ENCODE measurements at places on chromosomes 6 and 20.

- no peak for DNase-seq
These were observed 249.6 kb upstream of the MOCS1 start for GRCh38 chr6:40183902-40184301.

- DNase-seq = no peak
These were observed 266.3 kb upstream of the ECI2 start for GRCh38 chr6:4401408-4402368.

DNA sequence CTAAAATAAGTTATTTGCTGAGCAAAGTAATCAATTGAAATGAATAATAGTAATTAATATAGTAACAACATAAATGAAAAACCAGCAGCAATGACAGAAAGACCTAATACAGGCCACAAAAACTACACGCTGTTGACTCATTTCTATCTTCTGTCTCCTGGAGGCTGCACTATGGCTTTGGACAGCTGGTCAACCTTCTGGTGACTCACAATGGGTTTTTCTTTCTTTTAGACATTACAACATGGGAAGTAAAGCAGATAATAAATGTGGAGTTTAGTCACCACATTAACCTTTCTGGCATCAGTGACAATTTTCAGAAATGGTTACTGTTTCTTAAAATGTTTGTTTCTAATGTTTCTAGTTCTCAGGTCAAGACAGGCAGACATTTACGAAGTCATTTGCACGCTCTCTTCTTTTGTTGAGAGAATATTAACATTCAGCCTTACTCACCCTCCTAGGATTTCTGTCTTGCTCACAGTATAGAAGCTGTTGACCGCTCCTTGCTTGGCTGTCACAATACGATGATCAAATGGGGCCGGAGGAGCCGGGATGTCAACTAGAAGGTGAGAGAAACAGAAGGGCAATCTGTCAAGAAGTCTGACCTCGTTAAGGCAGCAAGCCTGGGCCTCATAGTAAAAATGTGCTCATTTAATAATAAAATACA lies 62.2 kb downstream of the MYLK4 start:
- DNase-seq = peak; percentile 92

- DNase-seq = no peak
These were observed 408.5 kb upstream of the SULF2 start for GRCh38 chr20:48193627-48194425.

DNA sequence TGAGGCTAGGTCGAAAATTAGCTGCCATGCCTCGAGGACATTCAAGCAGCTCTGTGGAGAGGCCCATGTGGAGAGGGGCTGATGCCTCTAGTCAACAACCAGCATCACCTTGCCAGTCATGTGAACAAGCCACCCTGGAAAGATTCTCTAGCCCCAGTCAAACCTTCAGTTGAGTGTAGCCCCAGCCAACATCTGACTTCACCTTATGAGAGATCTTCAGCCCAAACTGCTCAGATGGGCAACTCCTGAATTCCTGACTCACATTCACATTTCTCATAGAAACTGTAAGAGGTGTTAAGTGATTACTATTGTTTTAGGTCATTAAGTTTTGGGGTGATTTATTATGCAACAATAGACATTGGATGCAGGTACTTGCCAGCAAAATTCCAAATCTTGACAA lies 44.9 kb downstream of the GJA10 start:
- DNase-seq = no peak

GRCh38 chr20:4006640-4007039 lies 8.7 kb downstream of the RNF24 start:
- DNase-seq = peak; percentile 43

DNA sequence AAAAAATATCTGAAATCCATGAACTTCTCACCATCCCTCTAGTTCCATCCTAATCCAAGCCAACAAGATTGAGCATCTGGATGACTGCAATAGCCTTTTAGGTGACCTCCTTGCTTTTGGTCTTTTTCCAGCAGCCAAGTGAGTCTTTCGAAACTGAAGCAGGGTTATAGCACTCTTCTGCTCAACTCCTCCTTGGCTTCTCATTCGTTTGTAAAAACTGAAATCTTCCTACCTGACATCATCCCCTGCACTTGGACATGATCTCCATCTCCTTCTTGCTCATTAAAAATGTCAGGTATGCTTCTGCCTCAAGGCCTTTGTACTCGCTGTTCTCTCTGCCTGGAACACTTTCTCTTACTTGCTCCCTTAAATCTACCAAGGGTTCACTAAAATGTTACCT lies 46.0 kb downstream of the STX7 start:
- no peak for DNase-seq

DNA sequence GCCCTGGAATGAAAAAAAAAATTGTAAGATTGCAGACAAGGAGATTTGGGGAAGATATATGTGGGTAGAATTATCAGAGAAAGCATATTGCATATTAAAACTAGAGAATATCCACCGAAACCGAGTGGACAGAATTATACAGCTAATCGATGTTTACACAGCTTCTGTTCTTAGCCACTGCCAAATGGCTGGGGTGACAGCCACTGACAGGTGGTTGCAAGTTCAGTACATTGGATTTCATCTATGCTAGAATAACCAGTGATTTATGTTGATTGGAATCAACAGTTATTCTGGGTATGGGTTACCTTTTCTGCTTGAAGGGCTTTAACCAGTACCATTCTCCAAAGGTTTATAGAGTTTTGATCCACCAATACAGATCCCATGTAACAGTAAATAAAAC lies 48.4 kb upstream of the THEMIS start:
- DNase-seq = no peak

- no peak for DNase-seq
These were observed at the start of gene WFDC2 for GRCh38 chr20:45469336-45470261. TSS of gene WFDC2 (plus strand) at chr20:45469753. CDS start at chr20:45469782, 29 bp downstream.

DNA sequence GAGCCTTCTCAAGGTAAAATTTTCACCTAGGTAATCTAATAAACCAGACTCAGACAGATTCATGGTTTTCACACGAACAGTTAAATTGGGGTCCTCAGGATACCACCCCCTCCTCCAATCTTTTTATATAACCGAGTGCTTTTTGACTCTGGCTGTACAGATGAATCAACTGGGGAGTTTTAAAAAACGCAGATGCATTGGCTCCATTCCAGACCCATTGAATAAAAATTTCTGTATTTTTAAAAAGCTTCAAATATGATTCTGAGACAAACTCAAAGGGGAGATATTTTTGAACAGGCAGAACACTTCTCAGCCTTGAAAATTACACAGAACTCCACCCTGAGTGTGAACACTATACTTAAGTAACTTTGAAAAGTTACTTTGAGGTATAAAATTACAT lies 7.2 kb downstream of the UTRN start:
- no peak for DNase-seq
